Non-pigmented ciliary epithelial cell (primary cell): ENCODE measurements at places on chromosomes 12 and 14.

DNA sequence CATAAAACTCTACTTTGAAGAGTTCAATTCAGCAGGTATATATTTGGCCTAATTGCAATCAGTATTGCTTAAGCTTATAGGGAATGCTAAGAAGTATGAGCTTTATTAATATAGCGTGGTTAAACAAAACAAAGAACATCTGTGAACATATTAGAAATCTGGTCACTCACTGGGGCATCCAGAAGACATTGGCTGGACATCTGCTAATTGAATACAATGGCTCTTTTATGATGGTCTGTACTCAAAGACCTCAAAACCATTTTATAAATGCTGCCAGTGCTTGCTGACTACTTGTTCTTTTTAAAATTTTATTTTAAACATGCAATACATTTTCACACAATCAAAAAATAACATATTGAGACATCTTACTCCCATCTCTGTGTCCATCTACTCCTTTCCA, 173.0 kb downstream of the STXBP6 start:
- DNase-seq = no peak

GRCh38 chr14:103099081-103099732, 4.7 kb downstream of the EXOC3L4 start:
- DNase-seq = no peak

- DNase-seq = no peak
Measured at GRCh38 chr14:99188731-99189191, 83.2 kb downstream of the BCL11B start.

DNA sequence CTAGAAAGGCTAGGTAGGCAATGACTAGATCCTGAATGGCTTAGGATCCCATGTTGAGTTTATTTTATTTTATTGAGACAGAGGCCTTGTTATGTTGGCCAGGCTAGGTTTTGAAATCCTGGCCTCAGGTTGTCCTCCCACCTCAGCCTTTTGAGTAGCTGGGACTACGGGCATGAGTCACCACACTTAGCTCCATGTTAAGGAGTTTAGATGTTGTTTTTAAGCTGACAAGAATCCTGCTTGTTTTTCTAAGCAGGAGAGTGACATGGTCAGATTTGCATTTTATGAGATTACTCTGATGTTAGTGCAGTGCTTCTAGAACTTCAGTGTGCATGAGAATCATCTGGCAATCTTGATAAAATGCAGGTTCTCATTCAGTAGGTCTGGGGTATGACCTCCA, 14.5 kb downstream of the CCDC198 start:
- no peak for DNase-seq

- peak; percentile 91 for DNase-seq
Measured at GRCh38 chr12:75954041-75954440, 77.5 kb downstream of the PHLDA1 start.

DNA sequence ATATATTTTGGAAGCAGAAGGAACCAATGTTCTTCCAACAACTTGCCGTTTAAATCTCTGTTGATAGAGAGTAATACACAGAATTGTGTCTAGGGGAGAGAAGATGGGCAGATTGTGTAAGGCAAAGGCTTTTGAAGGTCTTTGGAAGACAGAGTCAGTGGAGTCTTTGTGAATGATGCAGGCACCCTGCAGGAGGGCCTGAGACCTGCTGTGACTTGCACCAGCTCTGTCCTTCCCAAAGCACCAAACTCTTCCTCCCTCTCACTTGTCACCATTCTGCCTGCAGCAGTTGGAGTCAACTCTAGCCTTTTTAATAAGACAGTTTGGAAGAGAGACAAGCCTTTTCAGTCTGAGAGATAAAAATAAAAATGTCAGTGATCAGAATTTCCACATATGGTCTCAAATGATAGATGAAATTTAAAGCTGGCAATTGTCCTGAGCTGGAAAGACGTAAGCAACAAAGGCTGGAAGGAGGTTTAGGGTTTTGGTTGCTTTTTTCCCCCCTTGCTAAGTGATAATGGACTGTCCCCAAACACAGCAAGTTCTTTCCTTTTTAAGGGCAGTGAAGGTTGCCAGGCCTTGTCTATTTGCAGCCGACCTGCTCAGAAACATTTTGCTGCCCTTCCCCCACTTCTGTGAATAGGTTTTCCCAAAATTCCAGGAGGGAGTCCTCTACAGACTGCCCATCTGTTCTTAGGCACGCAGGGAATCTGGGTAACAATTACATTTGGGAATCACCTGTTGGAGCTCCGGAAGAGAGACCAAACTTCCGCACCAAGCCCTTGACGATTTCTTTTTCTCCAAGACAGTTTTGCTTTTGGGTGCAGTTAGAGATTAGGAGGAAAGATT, 103.0 kb upstream of the NTF3 start:
- no peak for DNase-seq

DNA sequence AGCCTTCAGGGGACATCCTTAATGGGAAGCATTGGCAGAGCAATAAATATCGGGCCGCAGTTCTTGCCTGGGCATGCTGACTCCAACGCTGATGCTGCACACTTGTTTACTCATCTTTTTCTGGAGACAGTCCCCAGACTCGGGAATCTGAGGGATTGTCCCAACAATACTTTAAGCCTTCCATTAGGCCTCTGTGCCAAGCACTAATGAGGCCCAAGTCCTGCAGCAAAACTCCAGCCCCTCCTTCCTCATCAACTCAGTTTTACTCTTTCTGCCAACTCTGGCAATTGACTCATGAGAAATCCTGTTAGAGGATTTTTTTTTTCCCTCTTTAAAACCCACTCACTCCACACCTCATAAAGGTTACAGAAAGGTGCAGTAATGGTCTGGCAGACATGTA, 233.4 kb upstream of the PELI2 start:
- DNase-seq = no peak

DNA sequence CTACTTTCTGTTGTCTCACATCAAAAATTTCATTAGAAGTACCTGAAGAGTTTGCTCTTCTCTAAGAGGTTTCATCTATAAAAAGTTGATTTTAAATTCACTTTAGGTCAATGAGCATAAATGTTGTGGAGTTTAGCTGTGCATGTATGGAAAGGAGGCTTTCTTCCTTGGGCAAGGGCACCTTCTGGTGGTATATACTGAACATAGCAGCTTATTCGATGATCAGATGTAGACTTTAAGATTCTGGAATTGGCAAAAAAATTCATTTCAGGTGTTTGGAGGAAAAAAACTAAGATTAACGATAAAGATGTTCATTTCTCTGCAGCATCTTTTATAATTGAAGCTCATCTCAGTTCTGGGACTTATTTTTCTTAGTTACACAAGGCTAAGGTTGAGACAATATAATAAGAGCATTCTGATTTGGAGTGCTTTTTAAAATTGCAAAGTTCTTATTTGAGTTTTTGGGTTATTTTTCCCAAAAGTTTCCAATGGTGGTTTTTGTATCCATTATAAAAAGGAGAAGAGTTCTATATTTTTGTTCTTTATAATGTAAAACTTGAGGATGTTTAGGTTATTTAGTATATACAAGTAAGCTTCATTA, 46.8 kb downstream of the TMEM117 start:
- DNase-seq = peak; percentile 32

GRCh38 chr12:42450248-42450647, 124.3 kb downstream of the PPHLN1 start:
- DNase-seq = no peak

- no peak for DNase-seq
Measured at GRCh38 chr12:57519796-57520052, 590 bp downstream of the DDIT3 start.

- no peak for DNase-seq
Measured at GRCh38 chr14:29039171-29039570, 272.6 kb downstream of the FOXG1 start.

GRCh38 chr14:75880512-75880911, 101.3 kb downstream of the TGFB3 start:
- DNase-seq = no peak

- DNase-seq = no peak
Measured at GRCh38 chr12:66118240-66118891, 12.2 kb downstream of the LLPH start.

GRCh38 chr14:68908201-68908600, 70.9 kb downstream of the ACTN1 start:
- DNase-seq = no peak

GRCh38 chr14:106269029-106269428, 742.6 kb downstream of the TMEM121 start:
- DNase-seq = no peak

- DNase-seq = peak; percentile 57
Measured at GRCh38 chr12:11822081-11822834, 172.8 kb downstream of the ETV6 start.

DNA sequence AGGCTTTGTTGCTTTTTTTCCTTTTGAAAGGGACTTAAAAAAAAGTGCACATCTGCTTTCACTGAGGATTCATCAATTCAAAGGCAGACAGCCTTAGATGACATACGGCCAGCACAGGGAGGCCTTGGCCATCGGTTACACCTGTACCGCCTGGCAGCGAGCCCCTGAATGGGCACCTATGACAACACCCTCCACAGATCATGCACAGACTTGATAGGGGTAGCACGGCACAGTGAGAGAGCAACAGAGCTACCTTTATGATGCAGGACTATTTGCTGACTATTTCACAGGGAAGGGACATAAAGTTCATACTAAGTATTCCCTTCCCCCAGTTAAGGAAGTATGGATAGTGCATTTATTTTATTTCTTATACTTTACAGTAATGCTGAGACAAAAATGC, 137.9 kb upstream of the ARID2 start:
- DNase-seq = no peak
